HEK293T (cell line): ENCODE measurements at places on chromosomes 6 and 20.

- no peak for DNase-seq
These were observed 16.7 kb upstream of the TLDC2 start for GRCh38 chr20:36859282-36859555.

DNA sequence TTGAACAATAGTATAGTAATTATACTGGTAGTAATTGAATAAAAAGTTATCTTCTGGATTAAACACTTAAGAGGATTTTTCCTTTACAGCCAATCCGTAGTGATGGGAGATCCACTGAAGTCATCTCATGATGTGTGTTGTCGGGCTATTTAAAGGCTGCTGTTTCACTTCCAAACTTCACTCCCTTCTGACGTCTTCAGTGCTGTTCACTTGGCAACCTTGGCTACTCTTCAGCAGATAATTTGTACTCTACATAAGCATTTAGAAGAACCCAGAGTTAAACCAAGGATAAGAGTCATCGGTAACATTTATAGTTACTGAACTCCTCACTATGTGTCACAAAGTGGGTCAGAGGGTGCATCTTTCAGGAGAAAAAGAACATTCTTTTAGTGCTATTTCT is 179.1 kb upstream of the EYA4 start:
- DNase-seq, result no peak

- DNase-seq, result no peak
These were observed 447.9 kb upstream of the OPRM1 start for GRCh38 chr6:153591159-153591558.

DNA sequence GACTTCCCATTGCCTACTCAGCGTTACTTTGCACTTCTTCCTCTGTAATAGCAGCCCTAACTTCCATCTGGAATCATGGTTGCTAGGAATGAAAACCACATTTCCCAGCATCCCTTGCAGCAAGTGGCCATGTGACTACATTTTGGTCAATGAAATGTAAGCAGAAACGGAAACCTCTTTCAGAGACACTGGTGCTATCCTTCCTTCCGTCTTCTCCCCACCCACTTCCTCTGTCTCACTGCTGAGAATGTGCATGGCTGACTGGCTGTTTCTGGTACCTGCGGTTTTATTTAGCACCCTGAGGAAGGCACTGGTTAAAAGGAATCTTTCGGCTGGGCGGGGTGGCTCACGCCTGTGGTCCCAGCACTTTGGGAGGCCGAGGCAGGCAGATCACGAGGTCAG is 107.4 kb downstream of the SCML4 start:
- DNase-seq, result peak; percentile 24

- DNase-seq, result no peak
These were observed 501.8 kb upstream of the SULF2 start for GRCh38 chr20:48287021-48287494.

DNA sequence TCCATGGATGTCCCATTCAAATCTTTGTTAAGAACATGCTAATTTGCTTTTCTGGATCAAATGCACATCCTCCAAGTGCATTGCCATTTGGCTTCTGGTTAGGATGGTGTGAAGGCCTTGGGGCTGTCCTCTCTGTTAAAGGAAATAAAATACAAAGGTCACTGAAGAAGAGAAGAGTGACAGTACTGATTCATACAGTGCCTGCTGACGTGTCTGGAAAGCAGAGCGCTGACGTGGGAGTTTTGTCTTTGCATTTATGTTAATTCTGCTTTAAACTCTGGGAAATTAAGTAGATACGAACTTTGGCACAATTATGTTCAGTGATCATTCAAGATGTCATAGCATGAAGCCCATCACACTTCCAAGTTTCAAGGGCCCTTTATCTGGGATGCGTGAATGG is 33.2 kb downstream of the SYNDIG1 start:
- DNase-seq, result no peak

DNA sequence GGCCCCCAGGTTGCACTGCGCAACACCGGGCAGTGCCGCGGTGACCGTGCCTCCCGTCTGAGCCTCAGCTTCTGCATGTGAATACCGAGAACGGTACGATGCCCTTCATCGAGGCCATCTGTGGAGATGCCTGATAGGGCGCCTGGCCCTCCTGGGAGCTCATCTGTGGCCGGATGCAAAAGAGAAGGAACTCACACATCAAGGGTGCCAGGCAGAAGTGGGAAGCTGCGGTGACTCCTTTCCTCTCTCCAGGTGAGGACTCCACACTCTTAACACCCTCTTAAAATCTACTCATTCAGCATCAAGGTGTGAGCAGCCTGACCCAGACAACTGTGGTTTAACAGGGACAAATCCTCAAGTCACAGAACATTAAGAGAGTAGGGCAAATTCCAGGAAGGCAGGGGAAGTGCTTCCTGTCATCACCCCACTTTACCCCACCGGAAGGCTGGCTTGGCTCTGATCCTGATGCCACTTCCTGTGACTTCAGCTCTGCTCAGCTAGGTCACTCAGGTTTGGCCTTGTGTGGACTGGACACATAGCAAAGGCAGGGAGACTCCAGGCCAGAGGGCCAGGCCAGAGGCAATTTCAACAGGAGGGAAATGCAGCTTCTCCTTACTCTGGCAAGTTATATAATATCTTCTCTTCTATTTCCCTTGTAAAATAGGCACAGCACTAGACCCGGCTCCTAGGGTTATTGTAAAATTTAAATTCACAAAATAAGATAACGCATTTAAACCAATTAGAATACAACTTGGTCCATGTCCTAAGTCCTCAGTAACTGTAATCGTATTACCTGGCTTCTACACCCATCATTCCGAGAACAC is 69.4 kb downstream of the CPNE5 start:
- no peak for DNase-seq

DNA sequence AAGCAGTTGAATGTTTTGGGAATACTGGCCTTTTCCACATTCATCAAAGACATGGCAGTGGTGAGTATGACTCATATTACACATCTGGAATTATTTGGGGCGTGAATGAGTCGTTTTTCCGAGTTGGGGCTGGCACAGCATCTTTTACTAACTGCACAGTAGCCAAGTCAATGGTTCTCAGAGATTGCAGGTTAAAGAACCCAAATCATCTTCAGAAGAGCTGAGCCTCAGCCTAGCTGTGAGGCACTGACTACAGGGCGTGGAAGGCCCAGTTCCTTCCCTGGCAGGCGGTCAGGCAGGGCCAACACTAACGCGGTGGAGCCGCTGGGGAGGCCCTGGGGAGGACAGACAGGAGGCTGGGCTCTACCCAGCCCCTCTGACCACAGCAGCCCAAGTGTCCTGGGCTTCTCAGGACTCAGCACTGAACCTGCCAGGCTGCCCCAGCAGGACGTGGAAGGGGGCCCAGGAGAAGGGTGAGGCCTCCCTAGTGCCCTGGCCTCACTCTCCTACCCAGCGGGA is 20.1 kb upstream of the HELZ2 start:
- no peak for DNase-seq

GRCh38 chr6:113065611-113066010 is 718.5 kb downstream of the RFPL4B start:
- DNase-seq, result no peak

DNA sequence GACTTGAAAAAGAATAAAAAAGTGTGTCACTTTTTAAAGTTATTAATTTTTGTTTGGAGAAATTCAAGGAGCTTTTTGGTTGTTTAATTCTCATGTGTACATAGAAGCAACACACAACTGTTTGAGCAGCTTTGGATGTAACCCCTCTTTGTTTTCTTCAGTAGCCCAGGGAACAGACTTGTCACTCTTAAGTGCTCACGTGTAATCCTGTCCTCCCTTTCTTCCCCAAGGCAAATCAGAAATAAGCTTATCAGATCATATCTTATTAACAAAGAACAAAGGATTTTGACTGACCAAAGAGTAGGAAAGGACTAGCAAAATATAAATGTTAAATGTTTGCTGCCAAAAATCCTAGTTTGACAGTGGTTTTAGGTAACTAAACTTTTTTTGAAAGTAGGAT is 7.3 kb upstream of the FLRT3 start:
- DNase-seq, result no peak

DNA sequence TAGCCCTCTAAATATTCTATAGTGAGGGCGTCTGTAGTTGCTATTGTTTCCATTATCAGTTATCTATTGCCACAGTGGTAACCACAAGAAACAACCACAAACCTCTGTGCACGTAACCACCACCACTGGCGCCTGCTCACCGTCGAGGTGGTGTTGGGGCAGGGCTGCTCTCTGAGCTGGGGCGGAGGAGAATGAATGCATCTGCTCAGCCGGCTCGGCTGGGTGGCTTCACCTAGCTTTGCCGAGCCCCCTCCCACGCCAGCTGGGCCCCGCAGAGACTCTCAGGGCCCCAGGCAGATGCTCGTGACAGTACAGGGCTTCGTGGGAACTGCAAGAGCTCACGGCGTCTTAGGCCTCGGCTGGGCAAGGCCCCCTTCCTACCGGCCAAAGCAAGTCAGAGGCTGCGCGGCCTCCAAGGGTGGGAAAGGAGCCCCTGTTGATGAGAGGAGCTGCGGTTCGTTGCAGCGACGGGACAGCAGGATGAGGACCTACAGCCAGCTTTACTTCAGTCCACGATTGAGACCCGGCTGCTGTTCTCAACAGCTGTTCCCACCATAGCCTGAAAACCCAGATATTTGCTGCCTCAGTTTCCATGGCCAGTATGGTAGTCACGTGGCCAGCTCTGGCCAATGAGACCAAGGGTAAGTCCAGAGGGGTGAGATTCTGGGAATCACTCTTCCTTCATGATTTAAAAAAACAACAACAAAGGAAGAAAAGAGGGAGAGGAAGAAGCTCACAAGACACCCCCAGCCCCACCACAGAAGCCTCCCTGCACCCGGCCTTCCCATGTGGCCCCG is 120.2 kb upstream of the AFDN start:
- DNase-seq, result no peak

GRCh38 chr6:29702519-29703103 is 20.6 kb upstream of the HLA-F start:
- peak; percentile 81 for DNase-seq

- no peak for DNase-seq
These were observed 690.7 kb downstream of the KIF16B start for GRCh38 chr20:15882553-15882952.

GRCh38 chr20:50681359-50682064 is 9.8 kb downstream of the RIPOR3 start:
- no peak for DNase-seq

DNA sequence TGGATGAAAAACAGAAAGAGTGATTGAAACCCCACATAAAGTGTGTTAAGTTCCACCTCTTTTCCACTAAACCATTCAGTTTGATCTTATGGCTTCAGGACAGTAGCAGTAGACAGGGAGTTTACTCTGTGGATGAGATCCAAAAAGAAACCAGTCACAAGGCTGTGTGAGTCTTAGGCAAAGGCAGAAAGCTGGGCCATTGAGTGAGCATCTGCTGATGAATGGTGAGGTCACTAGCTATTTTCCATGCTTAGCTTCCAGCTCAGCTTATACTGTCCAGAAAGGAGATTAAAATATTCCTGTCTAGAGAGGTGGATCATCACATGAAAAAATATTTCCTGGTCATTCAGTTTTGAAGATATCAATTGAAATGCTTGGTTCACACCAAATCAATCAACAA is 1643.9 kb downstream of the HACE1 start:
- no peak for DNase-seq

DNA sequence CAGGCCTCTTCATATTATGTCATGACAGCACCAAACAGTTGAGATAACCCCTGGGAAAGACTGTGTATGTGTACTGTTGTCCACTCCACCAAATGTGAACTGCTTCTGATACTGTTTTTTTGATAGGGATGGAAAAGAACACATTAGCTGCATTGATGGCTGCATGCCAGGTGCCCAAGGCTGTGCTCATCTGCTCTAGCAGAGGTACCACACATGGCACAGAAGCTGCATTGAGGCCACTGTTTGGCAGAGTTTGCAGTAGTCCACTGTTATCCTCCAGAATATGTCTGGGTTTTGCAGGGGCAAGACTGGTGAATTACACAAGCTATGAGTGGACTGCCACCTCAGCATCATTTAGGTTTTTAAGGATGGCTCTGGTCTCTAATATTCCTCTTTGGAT is 28.2 kb upstream of the ELMO2 start:
- no peak for DNase-seq

GRCh38 chr6:70363741-70364493 is 49.4 kb upstream of the FAM135A start:
- no peak for DNase-seq
